ENCODE measurements at places on chromosomes 11 and 22.

DNA sequence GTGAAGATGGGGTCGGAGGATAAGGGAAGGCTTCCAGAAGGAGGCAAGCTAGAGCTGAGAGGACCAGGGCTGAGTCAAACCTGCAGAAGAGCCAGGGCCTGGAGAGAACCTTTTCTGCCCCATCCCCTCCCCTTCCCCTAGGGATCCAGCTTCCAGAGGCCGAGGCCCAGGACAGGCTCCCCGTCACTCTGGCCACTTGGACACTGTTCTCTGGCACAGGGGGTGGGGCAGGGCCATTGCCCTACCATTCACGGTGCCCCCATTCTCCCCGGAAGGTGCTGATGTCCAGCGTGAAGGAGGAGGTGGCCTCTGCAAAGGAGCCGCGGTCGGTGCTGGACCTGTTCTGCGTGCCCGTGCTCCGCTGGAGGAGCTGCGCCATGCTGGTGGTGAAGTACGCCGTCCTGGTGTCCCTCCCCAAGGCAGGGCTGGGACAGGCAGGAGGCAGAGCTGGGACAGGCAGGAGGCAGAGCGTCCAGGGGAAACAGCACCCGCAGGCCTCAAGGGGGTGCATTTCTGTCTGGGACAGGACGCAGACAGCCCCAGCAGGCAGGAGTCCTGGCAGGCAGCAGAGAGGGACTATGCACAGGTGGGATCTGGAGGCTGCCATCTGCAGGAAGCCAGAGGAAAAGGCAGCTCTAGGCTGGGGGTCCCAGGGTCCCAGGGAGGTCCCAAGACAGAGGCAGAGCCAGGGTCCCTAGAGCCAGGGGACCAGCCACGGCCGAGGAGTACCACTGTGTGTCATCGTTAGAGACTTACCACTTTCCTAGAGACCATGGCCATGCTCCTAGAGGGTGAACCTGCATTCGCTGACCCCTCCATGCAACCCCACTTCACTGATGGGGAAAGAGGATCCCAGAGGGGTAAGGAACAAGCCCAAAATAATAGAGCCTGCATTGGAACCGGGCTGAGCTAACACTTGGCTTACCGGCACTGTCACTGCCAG is 25.8 kb upstream of the SLC22A12 start:
- no peak for DNase-seq

DNA sequence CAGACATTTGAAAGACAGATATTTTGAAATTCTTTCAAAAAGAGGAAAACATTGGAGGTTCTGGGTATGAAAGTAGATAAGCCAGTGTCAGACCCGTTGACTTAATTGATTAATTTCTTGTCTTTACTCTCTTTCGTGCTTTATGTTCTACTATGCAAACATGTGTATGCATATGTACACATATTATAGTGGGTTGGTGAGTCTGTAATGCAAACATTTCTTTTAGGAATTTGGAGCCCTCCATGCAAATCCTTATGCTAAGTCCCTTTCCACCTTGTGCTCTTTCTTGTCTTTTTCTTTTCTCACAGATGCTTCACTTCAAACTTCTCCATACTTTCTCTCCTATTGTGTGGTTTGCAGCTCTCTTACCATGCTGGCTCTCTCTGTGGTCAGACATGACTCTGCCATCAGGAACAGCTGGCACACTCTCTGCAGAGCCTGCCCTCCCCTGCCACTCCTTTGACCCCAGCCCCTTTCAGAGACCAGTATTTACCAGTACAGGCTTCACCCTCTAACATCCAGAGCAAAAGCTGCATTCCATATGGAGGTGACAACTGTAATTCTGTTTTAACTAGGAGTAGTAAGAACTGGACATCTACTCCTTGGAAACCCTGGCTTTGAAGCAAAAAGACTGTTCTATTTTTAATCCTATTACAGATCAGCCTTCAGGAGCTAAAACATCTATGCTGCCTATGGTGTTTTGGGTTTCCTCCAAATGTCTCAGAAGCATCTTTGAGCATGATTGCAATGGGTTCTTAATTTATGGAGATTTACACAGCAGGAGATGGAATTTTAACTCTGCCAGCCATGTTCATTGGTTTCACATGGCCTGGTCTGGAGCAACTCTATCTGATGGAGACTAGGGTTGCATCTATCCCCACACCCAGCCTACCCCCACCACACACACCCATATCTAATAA is 386.9 kb upstream of the FAT3 start:
- no peak for DNase-seq

DNA sequence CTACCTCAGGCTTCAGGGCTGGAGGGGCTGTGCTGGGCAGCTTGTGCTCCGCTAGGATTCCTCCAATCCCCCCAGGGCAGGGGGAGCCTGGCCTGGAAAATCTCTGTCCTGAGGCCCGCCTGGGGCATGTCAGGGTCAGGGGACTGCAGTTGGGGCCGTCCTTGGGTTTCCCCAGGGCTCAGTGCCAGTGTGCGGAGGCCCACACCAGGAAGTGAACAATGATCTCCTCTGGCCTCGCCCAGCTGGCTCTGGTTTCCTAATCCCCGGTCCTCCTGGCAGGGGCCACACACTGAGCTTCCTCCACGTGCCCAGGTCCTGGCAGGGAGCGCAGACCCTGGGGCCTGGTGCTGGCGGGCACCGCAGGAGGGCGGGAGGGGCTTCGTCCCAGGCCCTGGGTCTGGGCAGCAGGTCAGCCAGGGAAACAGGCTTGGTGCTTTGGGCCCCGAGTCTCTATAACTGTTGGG is 1.4 kb upstream of the MUC2 start:
- DNase-seq, result no peak

GRCh38 chr11:112398798-112399478 is 138.3 kb upstream of the PLET1 start:
- no peak for DNase-seq

- DNase-seq, result no peak
Observed at GRCh38 chr11:86720546-86720945, 48.1 kb upstream of the ME3 start.

- DNase-seq, result no peak
Observed at GRCh38 chr11:131073167-131073566, 156.9 kb upstream of the SNX19 start.

- no peak for DNase-seq
Observed at GRCh38 chr11:6486938-6487337, 5.6 kb downstream of the TIMM10B start.

DNA sequence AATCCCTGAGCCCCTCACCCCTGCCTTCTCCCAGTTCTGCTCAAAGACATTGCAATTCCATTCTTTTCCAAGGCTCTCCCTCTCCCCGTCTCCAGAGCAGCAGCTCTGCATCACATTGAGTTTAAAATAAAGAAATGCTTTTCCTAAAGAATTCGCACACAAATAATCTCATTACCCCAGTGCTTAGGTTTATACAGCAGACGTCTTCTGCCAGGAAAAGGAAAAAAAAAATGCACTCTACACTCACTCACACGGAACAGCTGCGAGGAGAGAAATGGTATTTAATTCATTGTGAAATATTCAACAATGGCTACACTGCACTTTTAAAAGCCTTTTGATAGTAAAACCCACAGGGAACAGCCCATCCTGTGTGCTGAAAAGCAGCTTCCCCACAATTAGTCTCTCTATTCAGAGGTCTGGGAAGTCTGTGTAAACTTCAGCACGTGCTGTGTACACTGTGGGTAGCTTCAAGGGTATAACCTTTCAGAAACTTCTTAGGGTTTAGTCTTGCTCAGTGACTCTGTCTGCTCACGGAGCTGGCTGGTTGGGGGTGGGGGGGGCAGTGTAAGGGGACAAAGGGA is 42.8 kb downstream of the ETS1 start:
- no peak for DNase-seq

DNA sequence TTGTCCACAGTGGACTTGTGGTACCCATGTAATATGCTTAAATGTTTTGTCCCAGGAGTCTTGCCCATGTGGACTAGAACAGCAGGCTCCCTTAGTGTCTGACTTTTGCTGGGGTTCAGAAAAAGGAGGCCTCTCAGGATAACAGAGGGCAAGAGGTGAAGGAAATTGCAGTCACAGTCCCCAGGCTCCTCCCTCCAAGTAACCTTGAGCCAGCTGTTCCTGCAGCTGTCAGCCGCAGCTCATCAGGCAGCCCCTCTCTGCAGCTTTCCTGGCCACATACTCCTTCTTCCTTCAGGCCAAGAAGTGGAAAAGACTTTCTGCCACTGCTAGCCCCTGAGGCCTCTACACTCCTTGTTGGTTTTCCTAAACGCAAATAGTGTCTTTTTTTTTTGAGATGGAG is 6.3 kb upstream of the MYO18B start:
- DNase-seq, result no peak

GRCh38 chr11:130781931-130782330 is 134.3 kb downstream of the SNX19 start:
- no peak for DNase-seq

DNA sequence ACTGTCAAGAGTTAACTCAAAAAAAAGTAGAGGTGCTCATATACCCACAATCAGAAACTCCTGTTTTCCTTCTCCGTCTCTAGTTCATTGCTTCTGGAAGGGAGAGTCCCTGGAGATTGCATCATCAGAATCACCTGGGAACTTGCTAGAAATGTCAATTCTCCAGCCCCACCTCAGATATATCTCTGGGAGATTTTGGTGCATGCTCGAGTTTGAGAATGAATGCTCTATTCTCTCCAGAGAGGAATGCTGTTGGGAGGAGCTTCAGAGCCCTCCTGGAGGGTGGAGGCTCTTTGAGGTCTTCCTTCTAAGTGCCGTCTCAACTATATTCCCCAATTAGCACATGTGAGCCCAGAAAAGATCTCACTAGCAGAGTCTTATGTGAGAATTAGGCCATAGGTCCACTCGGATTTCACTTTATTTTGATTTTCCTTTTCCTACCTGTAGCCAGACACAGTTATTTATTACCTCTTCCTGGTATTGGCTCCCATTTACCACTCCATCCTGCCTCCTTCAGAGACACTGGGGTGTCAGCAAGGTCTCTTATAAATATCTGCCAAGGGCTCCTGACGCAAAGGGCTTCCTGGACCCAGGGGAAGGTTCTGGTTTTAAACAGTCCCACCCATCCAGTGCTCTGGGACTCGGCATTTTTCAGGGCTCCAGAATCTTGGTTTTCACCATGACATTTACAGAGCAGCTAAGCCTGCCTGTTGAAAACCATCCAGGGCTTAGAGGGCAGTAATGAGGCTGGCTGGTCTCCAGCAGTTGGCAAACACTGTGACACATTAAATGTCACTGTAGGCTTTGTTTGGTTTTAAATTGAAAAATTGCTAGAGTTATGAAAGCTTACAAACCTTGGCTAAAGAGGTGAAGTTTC is 136.2 kb downstream of the CD44 start:
- DNase-seq, result no peak

DNA sequence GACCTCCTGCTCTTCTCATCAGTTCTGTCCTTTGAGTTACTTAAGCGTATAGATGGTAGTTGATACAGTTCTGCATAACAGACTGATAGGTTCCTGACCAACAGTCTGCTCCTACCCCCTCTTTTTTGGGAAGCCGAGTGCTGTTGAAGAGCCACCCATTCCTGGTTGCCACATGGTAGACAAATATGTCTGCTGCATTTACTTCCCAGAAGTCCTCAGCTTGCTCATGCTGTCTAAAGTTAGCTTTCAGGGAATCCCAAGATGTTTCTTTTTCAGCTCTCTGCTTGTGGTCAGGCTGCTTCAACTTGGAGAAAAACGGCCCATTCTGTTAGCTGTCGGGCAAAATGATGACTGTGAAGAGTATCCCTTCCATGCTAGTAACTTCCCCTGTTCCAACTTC is 48.7 kb downstream of the C22orf31 start:
- DNase-seq, result no peak

DNA sequence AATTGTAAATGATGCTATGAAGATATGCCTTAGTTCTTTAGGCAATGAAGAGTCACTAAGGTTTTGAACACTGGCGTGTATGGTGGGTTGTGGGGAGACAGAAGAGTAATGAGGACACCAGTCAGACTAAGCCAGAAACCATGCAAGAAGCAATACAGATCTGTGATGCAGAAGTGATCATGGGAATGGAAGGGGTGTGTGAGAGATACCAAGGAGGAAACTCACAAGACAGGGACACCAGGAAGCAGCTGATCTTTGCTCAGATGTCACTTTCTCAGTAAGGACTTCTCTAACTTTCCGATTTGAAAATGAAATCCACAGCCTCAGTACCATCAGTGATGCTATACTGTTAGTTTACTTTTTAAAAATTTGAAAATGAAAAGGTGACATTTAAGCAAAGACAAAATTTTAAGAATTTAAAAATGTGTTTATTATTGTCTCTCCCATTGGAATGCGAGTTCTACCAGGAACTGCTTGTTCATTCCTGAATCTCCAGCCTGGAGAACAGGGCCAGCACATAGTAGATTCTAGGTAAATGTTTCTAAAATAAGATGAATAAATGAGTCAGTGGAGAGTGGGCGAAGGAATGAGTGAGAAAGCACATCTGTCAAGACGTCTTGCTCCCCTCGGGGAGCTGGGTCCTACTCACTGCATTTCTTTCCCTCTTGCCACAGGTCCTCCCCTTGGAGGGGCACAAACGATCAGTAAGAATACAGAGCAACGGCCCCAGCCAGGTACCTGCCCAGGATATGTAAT is 60.4 kb downstream of the KCNJ1 start:
- DNase-seq, result no peak

DNA sequence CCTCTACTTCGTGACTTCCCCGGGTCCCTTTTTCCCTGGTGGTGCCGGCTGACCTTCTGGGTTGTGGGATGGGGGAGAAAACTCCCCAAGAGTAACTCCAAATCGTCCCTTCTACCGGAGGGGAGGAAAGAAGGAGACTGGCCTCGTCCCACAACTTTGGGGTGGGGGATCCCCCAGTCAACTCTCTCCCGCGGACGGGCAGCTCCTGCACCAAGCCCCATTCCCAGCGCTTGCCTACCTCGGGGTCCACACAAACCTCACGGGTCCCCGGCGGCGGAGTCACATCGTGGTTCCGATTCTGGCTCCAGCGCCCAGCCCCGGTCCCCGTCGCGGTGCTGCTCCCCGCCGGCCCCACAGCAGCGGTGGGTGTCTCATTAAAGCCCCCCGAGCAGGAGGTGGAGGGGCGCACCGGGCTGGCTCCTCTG is 317 bp downstream of the BDNF start:
- DNase-seq, result no peak

DNA sequence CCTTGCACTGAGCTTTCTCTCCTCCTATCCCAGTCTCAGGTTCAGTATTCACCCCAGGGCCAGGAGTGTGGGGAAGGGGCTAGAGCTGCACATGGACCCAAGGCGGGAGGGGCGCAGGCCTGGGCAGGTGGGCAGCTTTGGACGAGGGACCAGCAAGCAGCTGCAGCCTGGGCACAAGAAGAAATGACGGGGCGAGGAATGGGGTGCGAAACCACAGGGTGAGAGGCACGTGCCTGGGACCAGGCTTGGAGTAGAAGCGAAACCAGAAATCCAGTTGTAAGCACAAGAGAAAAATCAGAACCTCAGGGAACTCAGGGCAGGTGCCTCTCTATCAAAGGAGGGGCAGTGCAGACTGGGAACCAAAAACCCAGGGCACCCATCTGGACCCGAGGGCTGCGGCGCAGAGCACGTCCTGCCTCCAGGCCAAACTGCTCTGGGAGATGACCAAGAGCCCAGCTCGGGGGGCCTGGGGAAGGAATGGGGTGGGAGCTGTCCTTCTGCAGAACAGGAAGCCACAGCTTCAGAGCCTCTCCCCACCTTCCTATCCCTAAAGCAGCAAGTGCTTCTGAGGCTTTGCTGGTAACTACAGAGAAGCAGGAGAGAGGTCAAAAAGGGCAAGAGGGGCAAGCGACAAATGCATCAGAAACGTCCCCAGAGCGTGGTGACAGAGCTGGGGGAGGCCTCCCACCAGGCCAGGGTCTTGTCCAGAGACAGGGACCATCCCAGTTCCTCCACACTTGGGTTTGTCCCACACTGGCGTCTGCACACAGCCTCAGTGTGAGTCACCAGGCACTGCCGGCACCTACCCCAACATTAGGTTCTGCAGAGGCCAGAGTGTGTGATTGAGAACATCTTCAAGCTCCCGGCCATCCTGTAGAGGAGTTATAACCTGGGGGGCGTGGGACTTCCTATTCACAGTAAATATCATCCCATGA is 18.3 kb upstream of the TMPRSS4 start:
- no peak for DNase-seq

GRCh38 chr11:71580057-71581003 is 2.3 kb downstream of the KRTAP5-11 start:
- no peak for DNase-seq

Data from stimulated activated CD4-positive, alpha-beta T cell treated with anti-CD3 and anti-CD28 coated beads, Interleukin-1b, Interleukin-23, amount 100 ng/mL, for 24 hours (primary cell).